ENCODE measurements at places on chromosomes 13 and 19.

- no peak for DNase-seq
These were observed 3.8 kb upstream of the ZNF626 start for GRCh38 chr19:20664901-20665781.

DNA sequence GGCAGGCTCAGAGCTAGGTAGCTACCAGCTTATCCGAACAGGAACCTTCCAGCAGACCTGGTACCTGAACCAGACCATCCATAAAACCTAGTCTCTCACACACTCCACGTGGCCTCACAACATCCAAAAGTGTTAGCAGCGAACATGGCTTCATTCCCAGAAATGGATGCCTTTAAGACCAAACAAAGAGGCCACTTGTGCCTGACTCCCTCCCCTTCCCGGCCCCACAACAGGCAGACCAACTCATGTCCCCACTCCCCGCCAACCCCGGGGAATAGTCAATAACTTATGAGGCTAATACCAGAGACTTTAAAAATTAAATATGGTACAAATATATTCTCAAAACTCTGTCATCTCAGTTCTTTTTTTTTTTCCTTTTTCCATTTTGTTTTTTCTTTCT is 46.2 kb downstream of the ZNF557 start:
- DNase-seq, result no peak

DNA sequence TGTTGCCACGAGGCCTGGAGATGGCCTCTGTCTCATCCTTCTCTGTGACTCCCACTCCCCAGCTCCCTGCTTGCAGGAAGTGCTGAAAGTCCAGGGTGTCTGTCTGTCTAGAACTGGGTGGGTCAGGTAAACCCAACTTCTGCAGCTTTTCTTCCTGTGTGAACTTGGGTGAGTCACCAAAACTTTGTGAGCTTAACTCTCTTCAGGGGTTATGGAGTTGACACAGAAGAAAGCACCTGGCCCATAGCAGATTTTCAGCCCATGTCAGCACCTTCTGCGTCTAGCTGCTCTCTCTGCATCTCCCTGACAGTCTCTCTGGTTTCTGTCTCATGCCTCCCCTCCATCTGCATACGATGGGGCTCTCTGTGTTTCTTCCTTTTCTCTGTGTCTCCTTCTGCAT is 4.2 kb upstream of the CACNG7 start:
- no peak for DNase-seq

DNA sequence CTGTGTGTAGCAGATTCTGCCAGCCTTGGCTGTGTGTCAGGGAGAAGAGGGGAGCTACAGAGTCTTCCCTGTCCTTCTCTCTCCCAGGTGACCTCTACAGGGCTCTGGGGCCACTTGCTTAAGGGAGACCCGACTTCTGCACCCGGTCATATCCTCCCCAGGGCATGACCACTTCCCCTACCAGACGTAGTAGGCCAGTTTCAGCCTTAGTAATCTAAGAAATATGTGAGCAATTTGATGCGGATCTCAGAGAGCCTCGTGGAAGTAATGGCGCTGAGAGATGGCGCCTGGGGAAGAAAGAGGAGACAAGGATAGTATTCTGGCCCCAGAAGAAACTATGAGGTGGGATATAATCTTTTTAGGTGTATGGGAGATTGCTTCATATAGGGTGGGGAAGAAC is 41.9 kb downstream of the NFIX start:
- DNase-seq, result no peak

- DNase-seq, result no peak
These were observed 541.0 kb upstream of the KLF12 start for GRCh38 chr13:74675182-74675581.
